Stimulated activated CD4-positive, alpha-beta T cell treated with anti-CD3 and anti-CD28 coated beads, Interleukin-15, amount 100 ng/mL, for 1 hour (primary cell): ENCODE measurements at places on chromosomes 11 and 22.

DNA sequence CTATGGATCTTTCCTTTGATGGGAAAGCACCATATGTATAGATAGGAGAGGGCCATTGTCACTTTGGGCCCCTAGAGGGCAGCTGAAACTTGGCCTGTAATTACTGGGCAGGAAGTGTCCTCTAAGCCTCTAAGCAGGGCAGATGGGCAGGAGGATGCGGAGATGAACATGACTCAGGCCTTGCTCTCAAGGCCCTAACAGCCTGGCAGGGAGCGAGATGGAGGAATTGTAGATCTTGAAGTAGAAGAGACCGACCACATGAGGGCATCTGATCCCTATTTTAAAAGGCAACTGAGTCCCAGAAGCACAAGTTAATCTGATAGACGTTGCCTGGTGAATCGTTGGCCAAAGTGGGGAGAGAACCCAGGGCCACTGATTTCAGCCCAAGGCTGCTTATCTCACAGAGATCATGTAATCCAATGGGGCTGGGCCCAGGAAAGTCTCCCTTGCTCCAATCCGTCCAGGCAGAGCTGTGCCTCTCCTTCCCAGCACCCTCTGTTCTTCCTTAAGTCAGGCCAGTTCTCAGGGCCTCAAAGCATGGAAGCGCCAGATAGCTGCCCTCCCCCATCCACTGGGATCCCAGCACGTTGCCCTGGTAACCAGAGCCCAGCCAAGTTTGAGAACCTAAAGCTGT is 2.5 kb upstream of the SEPTIN3 start:
- no peak for DNase-seq

GRCh38 chr22:50475652-50476002 is 792 bp upstream of the SBF1 start:
- no peak for DNase-seq

- no peak for DNase-seq
Observed at GRCh38 chr11:46072172-46072964, 48.9 kb downstream of the PHF21A start.

DNA sequence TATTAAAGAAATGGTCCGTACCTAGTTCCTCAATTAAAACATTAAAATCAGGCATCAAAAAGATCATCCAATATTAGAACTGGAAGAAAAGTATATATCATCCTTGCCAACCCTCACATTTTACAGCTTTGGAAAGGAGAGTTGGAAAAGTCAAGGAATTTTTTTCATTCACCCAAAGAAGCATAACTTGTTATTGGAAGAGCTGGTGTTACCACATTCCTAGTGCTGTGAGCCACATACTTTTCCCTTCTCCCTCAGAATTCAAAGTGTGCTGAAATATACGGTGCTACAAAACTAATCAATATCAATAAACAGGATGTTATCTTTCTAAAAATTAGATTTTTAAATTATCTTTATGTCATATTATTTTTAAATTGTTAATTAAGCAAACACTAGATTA is 202.1 kb upstream of the FAT3 start:
- no peak for DNase-seq

DNA sequence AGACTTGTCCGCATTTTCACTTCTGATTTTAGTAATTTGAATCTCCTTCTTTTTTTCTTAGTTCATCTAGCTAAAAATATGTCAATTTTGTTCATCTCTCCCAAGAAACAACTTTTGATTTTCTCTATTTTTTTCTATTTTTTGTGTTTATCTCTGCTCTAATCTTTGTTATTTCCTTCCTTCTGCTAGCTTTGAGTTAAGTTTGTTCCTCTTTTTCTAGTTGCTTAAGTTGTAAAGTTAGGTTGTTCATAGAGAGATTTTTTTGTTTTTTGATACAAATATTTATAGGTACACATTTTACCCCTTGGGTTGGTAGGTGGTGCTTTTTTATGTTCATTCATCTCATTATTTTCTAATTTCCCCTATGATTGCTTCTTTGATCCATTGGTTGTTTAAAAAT is 22.1 kb upstream of the XKR3 start:
- no peak for DNase-seq

DNA sequence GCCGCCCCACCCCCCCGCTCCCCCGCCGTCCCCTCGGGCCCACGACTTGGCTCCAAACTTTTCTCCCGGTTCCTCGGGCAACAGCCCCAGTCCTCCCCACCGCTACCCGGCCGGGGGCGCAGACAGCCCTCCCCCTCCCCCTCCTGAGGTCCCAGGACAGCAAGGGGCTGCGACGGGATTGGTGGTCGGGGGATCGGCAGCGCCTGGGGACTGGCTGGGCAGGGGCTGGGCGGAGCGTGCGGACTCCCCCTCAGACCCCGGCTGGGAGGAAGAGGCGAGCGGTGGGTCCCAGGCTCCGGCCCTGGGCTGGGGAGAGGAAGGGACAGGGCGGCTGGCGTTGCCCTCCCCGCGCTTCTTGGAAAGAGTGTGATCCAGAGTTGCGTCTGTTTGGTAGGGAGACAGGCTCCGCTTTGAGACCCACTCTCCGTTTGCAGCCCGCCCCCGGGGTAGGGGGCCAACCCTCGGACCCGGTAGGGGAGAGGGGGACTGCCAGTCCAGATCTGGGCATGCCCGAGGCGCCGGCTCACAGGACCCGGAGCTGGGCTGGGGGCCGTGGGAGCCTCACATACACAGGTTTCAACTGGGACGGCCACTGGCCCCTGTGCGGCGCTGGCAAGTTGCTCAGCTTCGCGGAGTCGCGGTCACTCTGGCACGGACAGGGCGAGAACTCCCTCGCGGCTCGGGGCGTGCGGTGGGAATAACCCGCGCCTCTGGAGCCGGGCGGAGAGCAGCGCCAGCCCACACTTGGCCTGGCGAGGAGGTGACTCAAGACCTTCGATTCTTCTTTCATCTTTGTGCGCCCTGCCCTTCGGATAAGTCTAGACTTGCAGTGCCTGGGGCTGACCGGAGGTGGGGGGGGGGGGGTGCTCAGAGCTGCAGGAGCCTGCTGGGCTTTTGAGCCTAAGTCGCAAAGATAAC is 999 bp downstream of the TSKU start:
- DNase-seq: no peak

- DNase-seq: no peak
Observed at GRCh38 chr22:24765166-24765565, 9.4 kb downstream of the PIWIL3 start.

DNA sequence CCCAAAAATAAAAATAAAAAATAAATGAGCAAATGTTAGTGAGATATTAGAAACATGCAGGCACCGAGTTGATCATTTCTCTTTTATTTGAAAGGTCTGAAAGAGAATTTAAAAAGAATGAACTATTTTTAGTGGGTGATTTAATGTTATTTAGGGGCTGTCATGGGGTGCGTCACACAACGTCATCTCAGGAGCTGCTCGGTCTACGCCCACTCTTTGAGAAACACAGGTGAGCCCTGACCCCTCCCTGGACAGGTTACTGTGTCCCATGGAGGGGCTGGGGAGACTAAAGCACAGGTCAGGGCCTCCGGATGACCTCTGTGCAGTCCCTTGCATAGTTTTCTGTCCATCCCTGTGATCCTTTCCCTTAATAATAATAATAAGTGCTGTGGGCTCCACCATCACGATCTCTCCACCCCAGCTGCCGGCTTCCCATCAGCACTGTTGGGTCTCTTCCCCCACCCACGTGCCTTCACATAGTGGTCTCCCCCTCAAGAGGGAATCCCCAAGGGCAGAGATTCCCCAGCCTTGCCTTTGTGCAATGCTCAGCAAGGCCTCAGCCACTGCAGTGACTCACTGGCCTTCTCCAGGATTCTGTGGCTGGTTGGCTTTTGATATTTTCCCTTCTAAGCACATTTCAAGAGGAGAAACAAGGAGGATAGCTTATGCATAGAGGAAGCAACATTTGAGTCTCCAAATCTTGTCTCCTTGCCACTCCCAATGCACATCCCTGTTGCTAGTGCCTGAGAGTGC is 159.9 kb downstream of the TTC17 start:
- DNase-seq: no peak

DNA sequence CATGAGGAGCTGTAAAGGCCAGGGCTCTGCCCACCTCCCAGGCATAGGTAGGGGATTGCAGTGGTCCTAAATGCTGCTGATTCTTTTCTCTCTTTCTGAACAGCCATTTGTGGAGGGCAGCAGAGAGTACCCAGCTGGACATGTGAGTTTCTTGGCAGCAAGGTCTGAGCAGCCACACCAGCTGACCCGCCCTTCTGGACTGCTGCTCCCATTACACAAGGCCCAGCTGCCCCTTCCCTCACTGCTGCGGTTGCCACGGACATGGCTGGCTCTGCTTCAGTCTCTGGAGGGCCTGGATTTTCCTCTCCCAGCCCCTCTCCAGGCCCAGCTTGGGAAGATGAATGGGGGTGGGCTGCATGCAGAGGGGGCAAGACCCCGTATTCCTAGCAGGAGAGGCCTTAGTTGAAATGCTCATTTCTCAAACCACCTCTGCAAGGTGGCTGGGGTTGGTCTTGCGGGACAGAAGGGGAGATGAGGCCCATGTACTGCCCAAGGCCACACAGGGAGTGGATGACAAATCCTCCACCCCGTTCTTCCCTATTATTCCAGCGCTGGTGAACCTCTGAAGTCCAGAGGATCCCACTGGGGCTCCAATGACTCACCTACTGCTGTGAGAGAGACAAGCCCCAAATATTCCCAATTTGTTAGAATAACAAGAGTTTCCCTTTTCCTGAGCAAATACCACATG is 4.6 kb downstream of the LGALS12 start:
- no peak for DNase-seq
